Endodermal cell (in vitro differentiated cells): ENCODE measurements at places on chromosomes 3 and 15. TPM values are rescaled to one million over a fixed set of nuclear protein-coding genes. Genes with fewer than 3 reads are reported as not detected.

GRCh38 chr3:31503456-31503855 is 29.3 kb upstream of the STT3B start:
- peak; percentile 55 for DNase-seq

GRCh38 chr15:60889491-60889890 is 339.6 kb downstream of the RORA start:
- DNase-seq: no peak

- no peak for DNase-seq
Observed at GRCh38 chr3:49343163-49343562, 3.3 kb upstream of the USP4 start.

DNA sequence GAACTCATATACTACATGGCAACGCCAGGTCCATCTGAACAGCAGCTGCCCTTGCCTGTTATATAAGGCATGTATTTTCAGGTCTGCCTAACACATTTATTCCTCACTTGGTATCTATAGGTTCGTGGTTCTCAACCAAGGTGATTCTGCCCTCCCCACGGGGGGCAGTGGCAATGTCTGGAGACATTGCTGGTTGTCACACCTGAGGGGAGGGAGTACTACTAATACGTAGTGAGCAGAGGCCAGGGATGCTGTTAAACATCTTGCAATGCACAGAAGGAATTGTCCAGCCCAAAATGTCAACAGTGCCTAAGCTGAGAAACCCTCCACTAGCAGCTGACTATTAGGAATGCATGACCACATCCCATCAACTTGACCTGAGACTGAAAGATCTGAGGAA is 32.6 kb downstream of the ADAMTS9 start:
- DNase-seq: peak; percentile 50

Gene NECTIN3
- 16.2 and 18.9 TPM in 2 replicates for total RNA-seq

DNA sequence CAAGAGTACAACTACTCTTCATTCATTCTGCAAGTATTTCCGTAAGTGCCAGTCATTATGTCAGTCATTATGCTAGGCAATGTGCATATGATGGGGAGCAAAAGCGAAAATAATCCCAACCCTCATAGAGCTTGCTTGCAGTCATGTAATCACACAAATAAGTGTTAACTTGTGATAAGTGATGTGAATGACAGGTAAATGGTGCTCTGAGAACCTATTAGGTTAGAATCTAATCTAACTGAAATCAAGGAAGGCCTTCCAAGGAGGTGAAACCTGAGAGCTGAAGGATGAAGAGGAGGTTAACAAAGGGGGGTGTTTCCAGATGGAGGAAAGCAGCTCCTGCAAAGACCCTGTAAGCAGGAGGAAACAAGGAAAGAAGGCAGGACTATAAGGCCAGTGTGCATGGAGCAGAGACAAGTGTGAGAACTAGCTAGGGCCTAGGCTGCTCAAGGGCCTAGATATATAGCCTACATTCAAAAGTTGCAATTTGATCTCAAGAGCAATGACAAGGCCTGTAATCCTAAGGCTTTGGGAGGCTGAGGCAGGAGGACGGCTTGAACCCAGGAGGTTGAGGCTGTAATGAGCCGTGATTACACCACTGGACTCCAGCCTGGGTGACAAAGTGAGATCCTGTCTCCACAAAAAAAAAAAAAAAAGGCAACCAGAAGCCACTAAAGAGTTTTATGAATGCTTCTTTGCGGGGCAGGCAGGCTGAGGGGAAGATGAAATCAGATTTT is 5.3 kb downstream of the PTPN9 start:
- DNase-seq: peak; percentile 47

GRCh38 chr3:6528951-6529350 is 332.0 kb upstream of the GRM7 start:
- DNase-seq: no peak

DNA sequence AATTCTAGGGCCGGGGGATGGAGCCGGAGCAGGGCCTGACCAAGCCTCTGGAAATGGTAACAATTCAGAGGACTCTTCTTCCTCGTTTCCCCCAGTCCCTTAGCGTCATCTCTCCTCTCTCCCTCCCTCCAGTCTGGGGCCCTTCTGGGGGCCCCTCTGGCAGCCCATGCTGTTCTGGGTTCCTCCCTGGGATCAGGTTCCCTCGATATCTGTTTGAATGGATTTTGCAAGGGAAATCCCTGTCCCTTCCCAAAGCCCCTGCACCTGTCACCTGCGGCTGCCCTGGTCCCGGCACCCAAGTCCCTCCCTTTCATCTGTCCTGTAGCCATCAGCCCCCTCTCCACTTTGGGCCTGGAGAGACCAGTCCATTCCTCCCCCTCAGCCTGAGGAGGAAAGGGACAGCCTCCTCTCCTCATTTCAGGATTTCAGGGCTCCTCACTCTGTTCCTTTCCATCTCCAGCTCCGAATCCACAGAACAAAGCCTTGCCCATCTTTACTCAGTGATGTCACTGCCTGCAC is 1.7 kb upstream of the PLCB2 start:
- no peak for DNase-seq

Gene MNS1
- 0.25 to 0.27 TPM in 2 of 3 replicates, not detected in the other for total RNA-seq

Gene ZNF80
- not detected in 3 replicates for total RNA-seq
